Natural killer cell treated with Interleukin-12 subunit alpha and Interleukin-12 subunit beta and Interleukin-15 and Interleukin-18, amount 100 ng/mL, for 72 hours (primary cell): ENCODE measurements at places on chromosomes 2 and 18.

DNA sequence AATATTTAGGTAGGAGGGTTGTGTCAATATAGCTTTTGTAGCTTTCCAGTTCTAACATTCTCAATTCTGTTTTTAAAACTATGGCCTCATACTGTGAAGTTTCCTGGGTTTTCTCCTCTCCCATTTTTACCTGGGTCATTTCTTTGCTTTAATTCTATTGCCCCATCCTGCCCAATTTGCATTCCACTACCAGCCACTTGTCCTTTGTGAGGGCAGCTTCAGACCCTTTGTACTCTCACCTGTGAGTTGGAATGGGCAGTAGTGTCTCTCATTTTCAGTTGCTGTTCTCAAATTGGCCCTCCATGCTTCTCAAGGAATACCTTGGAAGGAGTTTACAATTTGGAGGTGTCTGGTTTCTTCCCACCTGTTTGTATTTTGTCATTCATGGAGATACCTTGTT, 108.4 kb downstream of the CAMKMT start:
- DNase-seq = no peak
- H3K4me1 ChIP-seq = no peaks in the 10 kb centered on the region
- H3K27me3 ChIP-seq = no peaks in the 10 kb centered on the region
- peaks cover 5% of the 10 kb centered on the region for H3K36me3 ChIP-seq
- no peak overlapping the region for H3K27ac ChIP-seq
- H3K4me3 ChIP-seq = no peak overlapping the region

DNA sequence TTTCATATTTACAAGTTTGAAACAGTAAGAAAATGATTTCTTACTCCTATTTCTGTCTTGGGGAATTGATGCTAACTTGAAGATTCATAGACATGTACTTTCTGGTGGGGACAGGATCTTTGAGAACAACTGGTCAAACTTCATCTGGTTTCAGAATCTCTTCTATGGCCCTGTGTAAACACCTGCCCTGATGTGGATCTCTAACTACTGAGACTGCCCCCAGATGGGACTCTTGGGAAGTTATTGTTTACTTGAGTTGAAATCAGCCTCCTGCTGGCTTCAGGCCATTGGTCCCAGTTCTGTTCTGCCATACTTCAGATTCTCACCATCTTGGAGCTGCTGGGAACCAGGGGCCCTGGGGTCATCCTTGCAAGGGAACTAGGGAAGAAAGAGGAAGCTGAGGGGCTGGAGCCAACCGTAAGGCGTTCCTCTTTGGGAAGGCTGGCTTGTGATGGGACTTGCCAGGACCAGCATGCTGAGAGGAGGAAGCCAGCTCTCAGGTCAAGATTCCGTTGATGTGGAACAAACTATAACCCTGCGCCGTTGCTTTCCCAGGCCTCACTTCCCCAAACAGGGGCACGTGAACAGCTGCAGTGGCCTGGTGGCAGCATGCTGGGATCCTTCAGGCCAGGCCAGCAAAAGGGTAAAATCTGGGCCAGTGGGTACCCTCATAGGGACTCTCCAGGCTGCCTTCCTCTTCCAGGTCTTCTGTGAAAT, 135.5 kb upstream of the CXCR4 start:
- H3K4me1 ChIP-seq = peaks cover 21% of the 10 kb centered on the region
- DNase-seq = no peak
- no peaks in the 10 kb centered on the region for H3K36me3 ChIP-seq
- H3K27ac ChIP-seq = no peak overlapping the region

DNA sequence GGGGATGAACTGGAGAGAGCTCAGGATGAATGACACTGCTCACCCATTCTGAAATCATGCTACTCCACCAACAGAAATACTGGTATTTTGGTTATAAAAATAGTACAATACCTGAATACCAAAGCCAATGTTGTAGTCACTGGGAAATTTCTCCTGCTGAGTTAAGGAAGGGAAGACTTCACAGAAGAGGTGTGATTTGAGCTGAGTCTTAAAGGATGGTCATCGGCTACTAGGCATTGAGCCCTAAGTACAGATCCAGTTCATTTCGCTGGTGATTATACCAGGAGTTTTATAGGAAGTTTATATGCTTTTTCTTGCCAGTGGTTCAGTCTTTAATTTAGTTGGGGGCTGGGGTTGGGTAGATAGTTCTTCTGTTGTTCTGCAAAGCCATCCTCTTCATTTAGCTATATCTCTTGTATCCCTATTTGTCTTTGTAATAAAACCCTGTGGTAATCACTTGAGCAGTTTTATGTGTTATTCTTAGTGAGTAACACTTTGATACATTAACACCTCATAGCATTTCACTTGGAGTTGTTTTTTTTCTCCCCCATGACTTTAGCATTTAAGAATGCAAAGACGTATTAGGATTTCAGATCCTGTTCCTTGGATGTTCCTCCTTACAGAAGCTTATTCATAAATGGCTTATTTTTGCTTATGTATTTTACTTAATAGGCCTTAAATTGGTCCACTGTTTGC, 239.9 kb upstream of the FOSL2 start:
- H3K36me3 ChIP-seq = peaks cover 15% of the 10 kb centered on the region
- H3K4me3 ChIP-seq = no peak overlapping the region
- DNase-seq = no peak
- no peaks in the 10 kb centered on the region for H3K27me3 ChIP-seq
- no peak overlapping the region for H3K27ac ChIP-seq

GRCh38 chr2:235630718-235631296, 137.0 kb downstream of the AGAP1 start:
- H3K4me1 ChIP-seq = no peaks in the 10 kb centered on the region
- H3K36me3 ChIP-seq = no peaks in the 10 kb centered on the region
- no peak for DNase-seq
- peaks cover 24% of the 10 kb centered on the region for H3K27me3 ChIP-seq
- no peak overlapping the region for H3K4me3 ChIP-seq

DNA sequence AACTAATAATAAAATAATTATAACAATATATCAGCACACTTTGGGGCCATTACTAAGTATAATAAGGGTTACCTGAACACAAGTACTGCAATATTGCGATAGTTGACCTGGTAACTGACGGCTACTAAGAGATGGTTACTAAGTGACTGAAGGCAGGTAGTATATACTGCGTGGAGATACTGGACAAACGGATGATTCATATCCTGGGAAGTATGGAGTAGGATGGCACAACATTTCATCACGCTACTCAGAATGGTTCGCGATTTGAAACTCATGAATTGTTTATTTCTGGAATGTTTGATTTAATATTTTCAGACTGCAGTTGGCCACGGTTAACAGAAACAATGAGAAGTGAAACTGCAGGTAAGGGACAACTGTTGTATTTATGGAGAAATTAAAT, 39.5 kb upstream of the FLACC1 start:
- no peak for DNase-seq
- no peaks in the 10 kb centered on the region for H3K4me1 ChIP-seq
- no peaks in the 10 kb centered on the region for H3K27me3 ChIP-seq

- no peak overlapping the region for H3K4me3 ChIP-seq
- DNase-seq = no peak
- H3K27ac ChIP-seq = no peak overlapping the region
Measured at GRCh38 chr2:217409949-217410680, 550.3 kb upstream of the TNP1 start.

DNA sequence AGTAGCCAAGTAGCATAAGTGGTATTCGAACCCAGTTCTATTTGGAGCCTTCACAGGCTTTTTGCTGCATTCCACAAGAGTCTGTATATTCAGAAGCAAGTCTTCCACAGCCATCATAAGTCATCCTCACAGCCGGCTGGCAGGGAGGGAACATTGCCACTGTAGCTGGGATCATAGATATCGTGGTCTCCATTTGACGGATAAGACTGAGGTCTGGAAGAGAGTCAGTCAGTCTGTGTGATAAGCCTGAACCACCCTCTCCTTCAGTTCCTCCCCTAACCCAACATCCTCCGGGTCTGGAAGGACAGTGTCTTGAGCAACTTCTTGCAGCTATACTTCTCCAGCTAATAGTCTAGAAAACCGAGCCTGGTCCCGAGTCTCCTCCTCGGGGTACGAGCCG, 17.0 kb upstream of the C1QL2 start:
- H3K27ac ChIP-seq = no peak overlapping the region
- no peaks in the 10 kb centered on the region for H3K27me3 ChIP-seq
- H3K4me3 ChIP-seq = no peak overlapping the region

DNA sequence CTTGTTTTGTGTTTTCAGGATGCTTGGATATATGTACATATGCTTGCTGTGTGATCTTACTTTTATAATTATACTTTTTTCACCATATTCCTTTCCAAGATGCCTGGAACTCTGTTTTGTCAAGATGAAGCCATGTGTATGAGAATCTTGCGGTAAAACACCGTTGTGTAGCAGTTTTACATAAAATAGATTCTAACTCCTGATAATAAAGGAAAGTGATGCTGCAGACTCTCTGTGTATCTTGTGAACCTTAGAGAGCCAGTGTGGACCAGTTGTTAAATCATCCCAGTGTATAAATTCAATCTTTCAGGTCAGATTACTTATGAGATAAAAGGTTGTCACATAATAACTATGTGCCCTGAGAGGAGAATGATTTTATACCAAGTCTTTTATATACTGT, 12.5 kb upstream of the ITGA4 start:
- no peak overlapping the region for H3K27ac ChIP-seq
- peak overlapping the region; percentile 26 for H3K4me3 ChIP-seq
- H3K4me1 ChIP-seq = peaks cover 27% of the 10 kb centered on the region
- DNase-seq = no peak
- no peaks in the 10 kb centered on the region for H3K36me3 ChIP-seq
- H3K27me3 ChIP-seq = no peaks in the 10 kb centered on the region

- H3K36me3 ChIP-seq = peaks cover 6% of the 10 kb centered on the region
- no peaks in the 10 kb centered on the region for H3K4me1 ChIP-seq
- no peak overlapping the region for H3K27ac ChIP-seq
- no peak overlapping the region for H3K4me3 ChIP-seq
- DNase-seq = no peak
Measured at GRCh38 chr2:81196933-81197628, 892.5 kb upstream of the LRRTM1 start.

GRCh38 chr2:29139152-29139551, 23.9 kb downstream of the CLIP4 start:
- no peaks in the 10 kb centered on the region for H3K27me3 ChIP-seq
- H3K4me1 ChIP-seq = peaks cover 34% of the 10 kb centered on the region
- H3K27ac ChIP-seq = no peak overlapping the region
- DNase-seq = no peak
- no peak overlapping the region for H3K4me3 ChIP-seq
- peaks cover 47% of the 10 kb centered on the region for H3K36me3 ChIP-seq
